ENCODE measurements at places on chromosomes 6 and 20.

GRCh38 chr6:3045369-3045768 is 22.9 kb upstream of the RIPK1 start:
- DNase-seq, result no peak

GRCh38 chr6:152313542-152314482 is 323.4 kb downstream of the SYNE1 start:
- DNase-seq, result peak; percentile 80

- no peak for DNase-seq
Observed at GRCh38 chr6:129059650-129060049, 176.7 kb downstream of the LAMA2 start.

GRCh38 chr20:50169329-50169823 is 15.9 kb upstream of the PEDS1 start:
- peak; percentile 87 for DNase-seq

DNA sequence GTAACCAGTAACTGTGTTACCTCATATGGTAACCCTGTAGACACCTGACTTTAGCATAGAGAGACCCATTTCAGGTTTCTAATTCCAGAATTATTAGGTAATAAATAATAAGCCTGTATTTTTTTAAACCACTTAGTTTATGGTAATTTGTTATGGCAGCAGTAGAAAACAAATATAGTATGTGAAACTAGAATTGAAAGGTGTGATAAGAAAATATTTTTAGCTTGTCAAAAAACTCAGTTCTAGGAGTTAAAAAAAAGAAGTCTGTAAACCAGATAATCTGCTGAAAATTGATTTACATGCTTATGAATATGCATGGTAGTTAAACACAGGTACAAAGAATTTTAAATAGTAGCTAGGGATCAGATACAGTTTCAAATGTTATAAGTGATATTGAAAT is 695.0 kb upstream of the GJE1 start:
- DNase-seq, result no peak

DNA sequence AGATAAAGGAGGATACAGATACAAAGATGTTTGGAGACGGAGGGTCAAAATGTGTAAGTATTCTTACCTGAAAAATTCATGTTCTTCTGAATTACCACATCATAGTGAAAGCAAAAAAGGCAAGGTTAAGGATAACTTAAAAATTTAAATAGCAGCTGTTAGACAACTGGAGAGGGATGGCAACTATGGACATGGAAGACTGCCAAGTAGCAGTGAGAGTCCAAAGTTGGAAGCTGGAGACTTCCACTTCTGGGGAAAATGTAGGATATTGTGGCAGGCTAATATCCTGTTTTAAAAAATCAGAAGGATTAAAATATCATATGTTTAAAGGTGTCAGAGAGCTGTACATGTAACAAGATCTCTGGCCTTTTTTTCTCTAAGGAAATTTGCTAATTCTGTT is 29.8 kb downstream of the SYCP2 start:
- DNase-seq, result no peak

- no peak for DNase-seq
Observed at GRCh38 chr6:52904562-52905279, 4.8 kb downstream of the GSTA3 start.

DNA sequence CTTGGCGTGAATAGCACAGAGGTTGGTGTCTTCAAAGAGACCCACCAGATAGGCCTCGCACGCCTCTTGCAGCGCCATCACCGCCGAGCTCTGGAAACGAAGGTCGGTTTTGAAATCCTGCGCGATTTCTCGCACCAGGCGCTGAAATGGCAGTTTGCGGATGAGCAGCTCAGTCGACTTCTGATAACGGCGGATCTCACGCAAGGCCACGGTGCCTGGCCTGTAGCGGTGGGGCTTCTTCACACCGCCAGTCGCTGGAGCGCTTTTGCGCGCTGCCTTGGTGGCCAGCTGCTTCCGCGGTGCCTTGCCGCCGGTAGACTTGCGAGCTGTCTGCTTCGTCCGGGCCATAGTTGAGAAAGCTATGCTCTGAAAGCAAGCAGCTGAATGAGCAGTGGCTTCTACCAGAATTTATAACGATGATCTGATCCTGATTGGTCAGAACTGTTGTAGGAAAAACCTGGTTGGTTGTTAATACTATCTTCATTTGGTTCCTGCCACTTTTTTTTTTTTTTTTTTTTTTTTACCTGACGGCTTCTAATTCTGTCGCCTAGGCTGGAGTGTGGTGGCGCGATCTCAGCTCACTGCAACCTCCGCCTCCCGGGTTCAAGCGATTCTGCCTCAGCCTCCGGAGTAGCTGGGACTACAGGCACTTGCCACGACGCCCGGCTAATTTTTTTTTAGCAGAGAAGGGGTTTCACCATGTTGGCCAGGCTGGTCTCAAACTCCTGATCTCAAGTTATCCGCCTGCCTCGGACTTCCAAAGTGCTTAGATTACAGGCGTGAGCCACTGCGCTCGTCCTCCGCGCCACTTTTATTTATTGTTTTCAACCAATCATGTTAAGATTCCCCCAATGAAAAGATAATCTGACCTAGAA is 21.5 kb downstream of the OR2B2 start:
- DNase-seq, result peak; percentile 97

DNA sequence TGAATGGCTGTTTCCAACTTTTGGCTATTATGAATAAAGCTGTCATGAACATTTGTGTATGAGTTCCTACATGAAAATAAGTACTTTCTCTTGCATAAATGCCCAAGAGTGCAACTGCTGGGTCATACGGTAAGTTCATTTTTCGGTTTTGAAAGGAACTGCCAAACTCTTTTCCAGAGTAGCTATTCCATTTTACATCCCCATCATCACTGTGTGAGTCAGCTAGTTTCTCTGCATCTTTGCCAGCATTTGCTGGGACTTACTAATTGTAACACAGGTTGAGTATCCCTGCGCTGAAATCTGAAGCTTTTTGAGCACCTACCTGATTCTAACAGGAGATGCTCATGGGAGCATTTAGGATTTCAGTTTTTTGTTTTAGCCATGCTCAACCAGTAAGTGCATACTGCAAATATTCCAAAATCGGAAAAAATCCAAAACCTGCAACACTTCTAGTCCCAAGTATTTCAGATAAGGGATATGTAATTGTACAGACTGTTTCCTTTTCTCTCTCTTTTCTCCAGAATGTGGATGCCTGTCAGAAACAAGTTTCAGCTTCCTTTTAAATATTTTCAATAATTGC is 118.4 kb downstream of the DTNBP1 start:
- DNase-seq, result peak; percentile 76

DNA sequence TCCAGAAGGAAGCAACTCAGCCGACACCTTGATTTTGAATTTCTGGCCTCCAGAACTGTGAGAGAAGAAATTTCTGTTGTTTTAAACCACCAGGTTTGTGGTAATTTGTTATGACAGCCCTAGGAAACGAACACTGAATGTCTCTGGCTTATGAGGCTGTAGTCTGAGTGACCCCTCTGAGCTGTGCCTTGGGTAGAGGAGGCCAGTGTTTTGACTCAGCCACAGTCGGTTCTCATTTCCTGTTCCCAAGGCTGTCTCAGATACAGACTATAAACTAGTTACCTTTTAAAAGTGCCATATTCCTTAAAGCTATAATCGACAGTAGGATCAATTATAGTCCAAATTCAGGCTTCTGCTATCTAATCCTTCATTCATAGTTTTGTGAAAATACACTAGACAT is 391.2 kb upstream of the MAP3K7 start:
- DNase-seq, result no peak

DNA sequence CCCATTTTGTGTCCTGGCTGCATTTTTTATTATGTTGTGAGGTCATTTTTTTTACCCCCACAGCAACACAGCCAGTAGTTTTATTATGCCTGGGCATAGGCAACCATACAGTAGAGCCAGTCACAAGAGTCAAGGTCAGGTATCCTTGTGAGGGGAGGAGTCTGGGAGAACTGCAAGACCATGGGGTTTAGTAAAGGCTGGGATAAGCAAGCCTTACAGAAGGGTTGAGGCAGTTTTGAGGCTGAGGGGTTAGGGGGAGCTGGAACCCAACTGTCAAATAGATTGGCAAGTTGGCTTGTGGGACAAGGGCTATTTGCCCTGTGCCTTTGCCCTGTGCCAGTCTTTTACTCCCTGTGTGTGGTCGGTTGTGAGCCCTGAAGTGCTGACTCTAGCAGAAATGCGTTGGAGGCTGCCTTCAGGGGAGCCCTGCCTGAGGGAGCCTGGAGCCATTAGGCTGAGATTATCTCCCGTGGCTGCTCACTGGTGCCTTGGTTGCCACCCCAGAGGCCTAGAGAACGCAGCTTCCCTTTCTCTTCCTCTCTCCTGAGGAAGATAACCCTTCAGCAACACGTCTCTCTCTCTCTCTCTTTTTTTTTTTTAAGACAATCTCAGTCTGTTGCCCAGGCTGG is 31.1 kb downstream of the RALY start:
- no peak for DNase-seq

GRCh38 chr20:63178446-63178820 is 37.5 kb downstream of the YTHDF1 start:
- no peak for DNase-seq

- peak; percentile 32 for DNase-seq
Observed at GRCh38 chr20:19975901-19976300, 41.3 kb upstream of the NAA20 start.

- DNase-seq, result no peak
Observed at GRCh38 chr20:37161830-37162549, 17.1 kb upstream of the RPN2 start.

DNA sequence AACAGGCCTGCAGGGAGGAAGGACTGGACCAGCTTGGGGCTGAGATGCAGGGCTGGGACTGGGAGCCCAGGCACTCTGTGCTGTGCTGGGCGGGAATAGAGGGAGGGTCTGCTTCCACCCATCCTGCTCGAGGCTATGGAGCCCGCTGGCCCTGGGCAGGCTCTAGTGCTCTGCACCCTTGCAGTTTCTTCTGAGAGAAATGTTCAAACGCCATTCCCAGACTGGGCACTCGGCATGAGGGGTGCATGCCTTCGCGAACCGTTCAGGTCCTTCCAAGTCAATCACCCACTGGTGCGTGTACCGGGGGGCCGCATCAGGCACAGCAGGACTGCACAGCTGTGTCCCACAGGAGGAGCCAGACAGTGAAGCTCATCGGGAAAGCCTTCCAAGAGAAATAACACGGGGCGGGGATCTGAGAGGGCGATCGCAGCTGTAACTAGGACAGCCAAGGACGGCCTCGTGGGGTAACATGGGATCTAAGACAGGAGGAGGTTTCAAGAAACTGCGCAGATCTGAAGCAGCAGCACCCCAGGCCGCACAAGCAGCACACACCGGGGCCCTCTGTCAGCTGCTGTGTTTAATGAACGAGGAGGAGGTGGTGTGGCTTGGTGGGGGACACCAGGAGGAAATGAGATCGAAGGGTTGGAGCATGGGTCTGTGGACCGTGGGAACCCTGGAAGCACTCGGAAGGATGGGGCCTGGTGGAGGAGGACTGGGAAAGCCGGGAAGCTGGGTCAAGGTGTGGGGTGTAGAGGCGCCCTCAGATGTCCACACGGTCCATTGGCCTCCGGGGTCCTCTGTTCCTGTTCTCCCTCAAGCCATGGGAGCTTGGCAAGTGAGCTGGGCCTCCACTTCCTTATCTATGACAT is 26.1 kb upstream of the PYGB start:
- DNase-seq, result no peak

GRCh38 chr20:58389324-58389967 is 417 bp downstream of the VAPB start:
- DNase-seq, result no peak

DNA sequence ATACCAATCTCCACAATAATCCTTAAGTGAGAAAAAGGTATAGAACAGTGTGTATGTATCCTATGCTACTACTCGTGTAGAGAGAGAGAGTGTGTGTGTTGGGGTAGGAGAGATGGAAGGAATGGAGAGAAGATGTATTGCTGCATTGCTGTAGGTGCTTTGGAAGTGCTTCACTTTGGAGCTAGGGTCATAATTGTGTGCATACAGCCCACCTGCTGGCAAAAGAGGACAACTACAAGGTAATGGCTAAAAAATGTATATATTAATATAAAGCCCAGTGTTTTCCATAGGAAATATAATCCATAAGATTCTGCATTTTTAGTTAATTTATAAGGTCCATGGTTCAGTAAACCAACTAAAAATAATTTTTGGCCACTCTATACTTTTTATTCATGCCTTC is 36.1 kb downstream of the SERAC1 start:
- DNase-seq, result peak; percentile 11

- DNase-seq, result no peak
Observed at GRCh38 chr6:169752074-169752623, 727 bp downstream of the ERMARD start.

GRCh38 chr20:14331646-14332045 is 5.8 kb downstream of the FLRT3 start:
- no peak for DNase-seq

DNA sequence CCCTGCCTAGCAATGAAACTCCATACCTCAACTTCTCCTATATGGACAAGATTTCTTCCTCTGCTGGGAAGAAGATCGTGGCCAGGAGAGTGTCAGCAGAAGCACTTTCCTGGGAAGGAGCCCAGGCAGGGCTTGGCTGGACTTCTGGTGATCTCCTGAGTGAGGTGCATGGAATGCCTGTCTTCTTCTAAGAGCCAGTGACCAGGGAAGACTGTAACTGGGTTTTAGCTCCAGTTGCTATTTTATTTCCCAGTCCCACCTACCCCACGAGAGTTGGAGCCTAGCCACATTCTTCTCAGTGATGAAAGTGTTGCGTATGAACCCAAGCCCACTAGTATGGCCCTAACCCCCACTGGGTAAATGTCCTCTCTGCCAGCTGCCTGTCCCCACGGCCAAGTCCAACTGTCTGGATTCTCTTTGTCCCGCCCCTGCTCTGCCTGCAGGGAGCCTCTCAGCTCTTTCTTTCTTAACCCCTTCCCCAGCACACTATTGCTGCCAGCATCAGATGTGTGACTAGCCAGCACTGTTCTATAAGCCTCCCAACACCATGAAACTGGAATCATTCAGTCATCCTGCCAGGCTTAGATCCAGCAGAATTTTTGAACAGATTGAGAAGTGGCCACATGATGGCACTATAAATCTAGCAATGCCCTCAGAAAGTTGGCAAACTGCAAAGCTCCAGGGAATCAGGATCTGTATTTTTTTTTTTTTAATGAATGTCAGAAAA is 69.8 kb upstream of the FAM184A start:
- peak; percentile 97 for DNase-seq

GRCh38 chr20:48684501-48685041 is 143.2 kb downstream of the PREX1 start:
- no peak for DNase-seq

DNA sequence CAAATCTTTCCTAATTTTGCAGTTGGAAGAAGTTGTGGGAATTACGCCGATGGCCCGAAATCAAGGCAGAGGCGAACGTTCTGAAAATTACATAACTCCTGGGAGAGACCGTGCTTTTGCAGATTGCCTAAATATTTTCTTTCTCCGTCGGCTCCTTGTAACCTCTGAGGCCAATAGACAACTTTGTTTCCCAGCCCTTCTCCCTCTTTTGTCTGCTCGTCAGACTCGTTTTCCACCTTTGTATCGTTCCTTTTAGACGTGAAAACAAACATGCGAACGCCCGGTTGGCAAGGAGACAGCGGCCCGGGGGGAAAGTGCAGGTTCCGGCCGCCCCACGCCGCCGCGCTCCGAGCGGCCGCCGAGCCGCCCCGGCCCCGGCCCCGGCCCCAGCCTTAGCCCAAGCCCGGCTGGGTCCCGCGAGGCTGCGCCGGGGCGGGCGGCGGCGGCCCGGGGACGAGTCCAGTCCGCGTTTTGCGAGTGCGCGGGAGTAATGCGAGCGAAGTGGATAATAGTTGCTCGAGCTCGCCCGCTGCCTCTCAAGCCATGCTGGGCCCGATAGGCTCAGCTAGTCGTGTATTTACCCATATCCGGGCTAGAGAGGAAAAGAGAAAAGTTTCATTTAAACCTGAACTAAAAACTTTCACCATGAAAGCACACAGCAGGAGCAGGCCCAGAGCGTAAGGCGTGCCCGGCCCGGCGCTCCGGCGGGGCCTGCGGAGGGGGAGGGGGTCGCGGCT is at the start of gene ARID1B:
Gene ARID1B (plus strand): TSS at position 539 of the 737 bp plus-strand sequence. CDS start 303 bp downstream, outside the sequence.
- DNase-seq, result peak; percentile 80

- no peak for DNase-seq
Observed at GRCh38 chr6:25831532-25832306, at the start of gene SLC17A1. Gene SLC17A1, minus strand, starts transcription at chr6:25832052. Its CDS starts 1,495 bp downstream, at chr6:25830557.
